Stimulated activated CD8-positive, alpha-beta memory T cell treated with anti-CD3 and anti-CD28 coated beads, Interleukin-4, amount 100 ng/mL, for 1 hour (primary cell): ENCODE measurements at places on chromosomes 12 and 14.

DNA sequence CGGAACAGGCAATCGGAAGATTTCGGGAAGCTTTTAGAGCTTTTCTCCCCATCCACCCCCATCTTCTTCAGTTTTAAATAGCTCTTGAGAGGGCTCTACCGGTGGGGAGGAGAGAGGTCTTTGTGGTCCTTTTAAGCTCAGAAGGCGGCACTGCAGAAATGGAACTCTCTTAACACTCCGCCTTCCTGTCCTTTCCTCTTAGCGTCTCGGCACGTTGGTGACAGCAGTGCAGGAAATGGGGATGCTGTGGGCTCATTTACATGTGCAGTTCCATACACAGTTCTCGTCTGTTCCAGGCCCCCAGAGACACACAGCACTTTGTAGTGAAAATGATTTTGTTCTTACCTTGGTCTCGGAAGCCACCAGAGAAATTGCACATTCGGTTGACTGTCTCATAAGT lies 50.4 kb upstream of the RIN3 start:
- DNase-seq, result no peak

- DNase-seq, result no peak
Measured at GRCh38 chr14:78690836-78691235, 520.7 kb downstream of the NRXN3 start.

GRCh38 chr12:20495997-20496396 lies 127.7 kb downstream of the PDE3A start:
- no peak for DNase-seq

- no peak for DNase-seq
Measured at GRCh38 chr14:97712471-97712870, 915.3 kb downstream of the VRK1 start.

- peak; percentile 52 for DNase-seq
Measured at GRCh38 chr14:100285021-100285912, 21.0 kb downstream of the SLC25A29 start.

- DNase-seq, result no peak
Measured at GRCh38 chr14:82657186-82657675, 1123.6 kb upstream of the SEL1L start.

DNA sequence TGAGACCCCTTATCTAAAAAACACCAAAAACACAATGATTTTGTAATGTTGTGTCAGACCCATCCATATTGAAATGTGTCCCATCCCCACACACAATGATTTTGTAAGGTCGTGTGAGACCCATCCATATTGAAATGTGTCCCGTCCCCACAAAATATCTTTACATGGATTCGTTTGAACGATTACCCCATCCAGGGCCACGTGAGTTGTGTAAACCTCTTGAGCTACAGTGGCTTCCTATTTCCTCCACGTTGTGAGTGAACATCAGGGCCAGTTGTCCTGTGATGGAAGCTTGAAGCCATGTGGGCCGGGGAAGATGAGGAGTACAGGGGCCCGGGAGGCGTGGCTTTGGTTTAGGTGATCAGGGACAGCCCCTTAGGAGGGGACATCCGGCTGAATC lies 27.0 kb upstream of the ULK1 start:
- DNase-seq, result no peak

GRCh38 chr14:73753887-73754795 lies 40.0 kb upstream of the PNMA1 start:
- no peak for DNase-seq

GRCh38 chr14:32339188-32339587 lies 10.1 kb downstream of the AKAP6 start:
- no peak for DNase-seq

- no peak for DNase-seq
Measured at GRCh38 chr12:71220260-71220659, 62.5 kb upstream of the TSPAN8 start.

DNA sequence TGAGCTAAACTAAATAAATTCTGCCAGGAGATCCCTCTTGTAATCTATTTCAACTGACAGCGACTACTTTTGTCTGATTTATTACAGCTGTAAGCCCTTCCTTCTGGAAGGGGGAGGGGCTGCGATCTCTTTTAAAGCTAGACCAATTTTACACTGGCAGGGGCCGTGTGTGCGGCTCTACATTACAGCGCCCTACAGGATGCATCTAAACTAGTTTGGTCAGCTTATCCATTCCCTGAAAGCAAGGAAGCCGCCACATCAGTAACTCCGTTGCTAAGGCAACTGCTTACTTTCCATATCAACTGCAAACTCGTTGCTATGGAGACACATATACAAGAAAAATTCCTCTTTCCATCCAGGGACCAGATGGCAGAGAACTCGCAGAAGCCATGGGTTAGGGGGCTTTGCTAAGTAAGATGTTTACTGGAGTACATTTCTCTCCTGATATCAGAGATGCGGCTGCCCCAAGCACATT lies 17.4 kb downstream of the FOXN3 start:
- DNase-seq, result no peak
